Right ventricle myocardium superior (tissue), 1 donor: ENCODE measurements at places on chromosomes 11 and 22.
A peak's percentile ranks its signal among the peaks of the same experiment; 100 is the strongest.

- no peak for DNase-seq
Observed at GRCh38 chr11:16403448-16403803, 47.1 kb upstream of the SOX6 start.

- no peak for DNase-seq
Observed at GRCh38 chr11:10666556-10667520, 26.7 kb downstream of the IRAG1 start.

DNA sequence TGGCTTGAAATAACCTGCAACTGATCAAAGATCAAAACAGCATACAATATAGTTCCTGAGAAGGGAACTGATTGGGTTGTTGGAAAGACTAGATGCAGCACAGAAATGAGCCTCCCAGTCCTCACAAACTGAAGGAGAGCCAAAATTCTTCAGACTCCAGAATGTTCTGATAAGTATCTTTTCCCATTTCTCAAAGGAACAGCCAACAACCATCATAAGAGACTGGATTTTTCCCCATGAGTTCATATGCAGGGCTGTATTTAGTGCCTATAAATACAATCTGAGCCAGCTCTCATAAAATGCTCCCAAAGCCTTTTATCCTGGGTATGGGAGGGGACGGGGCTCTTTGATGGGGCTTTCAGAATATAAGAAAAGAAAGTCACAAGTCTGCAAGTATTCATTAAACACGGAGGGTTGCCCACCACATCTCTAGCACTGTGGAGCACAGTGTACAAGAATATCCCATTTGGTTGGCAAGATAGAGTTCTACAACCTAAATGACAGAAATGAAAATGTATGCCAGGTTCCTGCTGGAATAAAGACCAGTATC, 50.7 kb upstream of the LYVE1 start:
- DNase-seq: no peak

GRCh38 chr11:134037046-134037908, 31.6 kb upstream of the JAM3 start:
- peak; percentile 89 for DNase-seq

DNA sequence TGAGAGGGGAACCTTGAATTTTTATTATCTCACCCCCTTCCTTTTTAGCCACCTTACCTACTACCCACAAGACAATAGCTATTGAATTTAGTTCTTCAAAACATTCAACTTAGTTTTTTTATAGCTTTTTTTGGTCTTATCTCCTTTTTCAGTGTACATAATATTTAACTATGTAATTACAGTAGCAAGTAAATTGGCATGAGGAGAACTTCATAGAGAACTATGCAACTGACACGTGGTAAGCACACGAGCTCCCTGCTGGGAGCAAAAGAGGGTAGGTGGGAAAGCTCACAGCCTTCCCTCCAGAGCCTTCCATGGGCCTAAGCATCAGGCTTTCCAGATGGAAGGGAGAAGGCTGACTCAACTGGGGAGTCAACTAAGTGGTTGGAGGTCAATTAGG, 22.1 kb upstream of the ZDHHC13 start:
- no peak for DNase-seq
